Osteoblast (primary cell): ENCODE measurements at places on chromosomes 6 and 20.

DNA sequence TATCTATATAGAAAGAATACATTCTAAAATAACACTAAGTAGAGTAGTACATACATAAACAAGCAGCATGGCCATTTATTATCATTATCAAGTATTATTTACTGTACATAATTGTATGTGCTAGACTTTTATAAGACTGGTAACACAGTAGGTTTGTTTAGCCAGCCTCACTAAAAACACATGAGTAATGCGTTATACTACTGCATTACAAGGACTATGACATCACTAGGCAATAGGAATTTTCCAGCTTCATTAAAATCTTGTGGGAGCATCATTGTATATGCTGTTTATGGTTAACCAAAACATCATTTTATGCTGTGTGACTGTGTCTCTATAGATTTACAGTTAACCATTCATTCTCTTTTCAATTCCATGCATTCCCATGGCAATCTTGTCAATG lies 131.7 kb upstream of the HDGFL1 start:
- H3K4me1 ChIP-seq, result no peaks in the 10 kb centered on the region
- H3K27me3 ChIP-seq, result no peaks in the 10 kb centered on the region
- H3K36me3 ChIP-seq, result no peaks in the 10 kb centered on the region
- DNase-seq, result no peak
- no peak overlapping the region for H3K27ac ChIP-seq

DNA sequence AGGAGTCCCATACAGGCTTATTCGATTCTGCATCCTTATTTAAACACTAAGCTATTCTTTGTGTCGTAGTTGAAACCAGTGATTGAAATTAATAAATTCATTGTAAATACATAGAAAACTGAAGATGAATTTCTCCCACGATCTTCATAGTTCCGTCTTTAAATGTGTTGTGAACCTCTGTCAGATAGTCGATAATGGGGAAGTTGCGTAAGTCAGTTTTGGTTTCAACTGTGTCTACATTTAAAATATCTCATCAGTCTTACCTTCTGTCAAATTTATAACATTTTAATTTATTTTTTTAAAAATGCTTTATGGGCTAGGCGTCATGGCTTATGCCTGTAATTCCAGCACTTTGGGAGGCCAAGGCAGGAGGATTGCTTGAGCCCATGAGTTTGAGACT lies 12.7 kb downstream of the STX11 start:
- no peaks in the 10 kb centered on the region for H3K27me3 ChIP-seq
- H3K4me3 ChIP-seq, result no peak overlapping the region
- peaks cover 12% of the 10 kb centered on the region for H3K4me1 ChIP-seq
- no peaks in the 10 kb centered on the region for H3K36me3 ChIP-seq
- no peak overlapping the region for H3K27ac ChIP-seq
- no peak for DNase-seq

DNA sequence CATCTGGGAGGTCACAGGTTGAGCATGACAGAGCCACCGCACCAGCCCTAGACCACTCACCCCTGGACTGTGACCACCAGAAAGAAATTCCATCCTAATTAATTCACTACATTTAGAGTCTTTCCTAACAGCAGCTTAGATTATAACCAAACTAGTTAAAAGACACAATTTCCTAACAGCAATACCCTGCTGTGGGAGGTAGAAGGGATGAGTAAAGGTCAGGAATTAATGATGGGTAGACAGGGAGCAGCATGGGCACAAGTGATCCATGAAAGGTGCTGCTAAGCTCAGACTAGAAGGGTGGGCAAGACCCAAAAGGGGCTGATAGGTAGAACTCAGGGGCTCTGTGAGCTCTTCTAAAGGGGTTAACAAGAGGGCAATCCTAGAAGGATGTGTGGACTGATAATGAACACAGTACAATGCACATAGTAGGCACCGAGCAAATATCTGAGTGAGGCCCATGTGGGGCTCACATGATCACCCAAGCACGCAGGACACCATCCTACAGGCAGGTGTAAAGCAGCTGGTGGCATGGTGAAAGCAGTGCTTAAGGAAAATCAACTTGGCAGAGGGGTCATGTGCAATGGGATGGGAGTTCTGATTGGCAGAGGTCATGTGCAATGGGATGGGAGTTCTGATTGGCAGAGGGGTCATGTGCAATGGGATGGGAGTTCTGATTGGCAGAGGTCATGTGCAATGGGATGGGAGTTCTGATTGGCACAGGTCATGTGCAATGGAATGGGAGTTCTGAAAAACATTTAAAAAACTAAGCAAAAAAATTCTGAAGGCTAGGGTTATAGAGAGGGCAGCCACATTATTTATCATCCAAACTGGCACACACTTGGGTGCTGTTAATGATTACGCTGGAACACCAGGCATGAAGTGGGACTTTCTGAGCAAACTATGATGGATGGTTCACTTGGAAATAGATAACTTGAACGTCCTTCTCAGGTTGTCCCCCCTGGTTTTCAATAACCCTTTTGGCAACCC lies 188.2 kb upstream of the FOXQ1 start:
- no peaks in the 10 kb centered on the region for H3K36me3 ChIP-seq
- no peaks in the 10 kb centered on the region for H3K4me1 ChIP-seq
- no peak for DNase-seq
- H3K27me3 ChIP-seq, result no peaks in the 10 kb centered on the region

GRCh38 chr20:10490257-10490656 lies 55.2 kb downstream of the SLX4IP start:
- no peaks in the 10 kb centered on the region for H3K27me3 ChIP-seq
- no peak for DNase-seq
- no peak overlapping the region for H3K27ac ChIP-seq
- H3K36me3 ChIP-seq, result no peaks in the 10 kb centered on the region
- H3K4me1 ChIP-seq, result peaks cover 8% of the 10 kb centered on the region

DNA sequence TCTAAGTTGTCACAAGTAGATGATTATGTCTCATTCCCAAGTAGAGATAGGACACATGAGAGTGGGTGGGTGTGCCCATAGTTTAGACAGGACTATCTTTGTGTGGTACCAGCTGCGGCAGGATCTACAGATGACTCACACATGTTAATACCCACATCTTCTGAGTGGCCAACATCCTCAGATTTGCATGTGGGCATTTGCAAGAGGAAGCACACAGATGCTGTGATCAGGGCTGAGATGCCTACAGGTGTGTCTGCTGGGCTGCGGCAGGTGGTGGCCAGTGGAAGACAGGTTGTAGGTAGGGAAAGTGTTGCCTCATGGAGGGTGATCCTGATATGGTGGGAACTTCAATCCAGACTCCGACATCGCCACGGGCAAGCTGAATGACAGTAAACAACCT lies 50.8 kb downstream of the UTRN start:
- no peaks in the 10 kb centered on the region for H3K36me3 ChIP-seq
- H3K27ac ChIP-seq, result no peak overlapping the region
- no peak for DNase-seq
- no peaks in the 10 kb centered on the region for H3K27me3 ChIP-seq
- H3K4me1 ChIP-seq, result peaks cover 13% of the 10 kb centered on the region

GRCh38 chr6:50842446-50842845 lies 23.8 kb downstream of the TFAP2B start:
- DNase-seq, result no peak
- no peak overlapping the region for H3K27ac ChIP-seq

- no peaks in the 10 kb centered on the region for H3K27me3 ChIP-seq
- DNase-seq, result peak; percentile 81
- H3K27ac ChIP-seq, result peak overlapping the region; percentile 78
- peaks cover 16% of the 10 kb centered on the region for H3K4me1 ChIP-seq
- no peaks in the 10 kb centered on the region for H3K36me3 ChIP-seq
- H3K4me3 ChIP-seq, result peak overlapping the region; percentile 97
Observed at GRCh38 chr6:42745083-42745639, 742 bp downstream of the TBCC start.

GRCh38 chr6:125200941-125201340 lies 47.4 kb downstream of the TPD52L1 start:
- no peak overlapping the region for H3K4me3 ChIP-seq
- no peaks in the 10 kb centered on the region for H3K36me3 ChIP-seq
- H3K27me3 ChIP-seq, result no peaks in the 10 kb centered on the region
- H3K4me1 ChIP-seq, result peaks cover 53% of the 10 kb centered on the region

DNA sequence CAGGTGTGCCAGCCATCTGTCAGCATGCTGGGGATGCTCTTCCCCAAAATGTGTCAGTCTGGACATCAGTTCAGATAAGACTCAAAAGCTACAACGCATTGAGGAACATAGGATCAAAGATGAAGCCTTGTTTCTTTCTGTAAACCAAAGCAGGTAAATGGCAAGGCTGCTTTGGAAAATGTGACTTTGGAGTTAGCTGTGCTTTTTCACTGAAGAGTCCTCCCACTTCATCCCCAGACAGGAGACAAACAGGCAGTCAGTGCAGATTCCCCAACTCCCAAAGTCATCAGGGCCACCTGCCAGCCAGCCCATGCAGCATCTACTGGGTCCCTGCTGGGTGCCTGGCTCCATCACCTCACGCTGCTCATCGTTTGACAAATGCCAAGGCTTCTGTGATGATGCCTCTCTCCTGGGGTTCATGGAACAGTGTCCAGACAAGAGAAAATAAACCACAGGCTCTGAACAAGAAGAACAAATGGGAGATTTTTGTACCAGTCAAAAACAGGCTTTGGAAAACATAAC lies 205.0 kb upstream of the BTBD3 start:
- no peak overlapping the region for H3K4me3 ChIP-seq
- H3K27me3 ChIP-seq, result no peaks in the 10 kb centered on the region
- no peak overlapping the region for H3K27ac ChIP-seq

DNA sequence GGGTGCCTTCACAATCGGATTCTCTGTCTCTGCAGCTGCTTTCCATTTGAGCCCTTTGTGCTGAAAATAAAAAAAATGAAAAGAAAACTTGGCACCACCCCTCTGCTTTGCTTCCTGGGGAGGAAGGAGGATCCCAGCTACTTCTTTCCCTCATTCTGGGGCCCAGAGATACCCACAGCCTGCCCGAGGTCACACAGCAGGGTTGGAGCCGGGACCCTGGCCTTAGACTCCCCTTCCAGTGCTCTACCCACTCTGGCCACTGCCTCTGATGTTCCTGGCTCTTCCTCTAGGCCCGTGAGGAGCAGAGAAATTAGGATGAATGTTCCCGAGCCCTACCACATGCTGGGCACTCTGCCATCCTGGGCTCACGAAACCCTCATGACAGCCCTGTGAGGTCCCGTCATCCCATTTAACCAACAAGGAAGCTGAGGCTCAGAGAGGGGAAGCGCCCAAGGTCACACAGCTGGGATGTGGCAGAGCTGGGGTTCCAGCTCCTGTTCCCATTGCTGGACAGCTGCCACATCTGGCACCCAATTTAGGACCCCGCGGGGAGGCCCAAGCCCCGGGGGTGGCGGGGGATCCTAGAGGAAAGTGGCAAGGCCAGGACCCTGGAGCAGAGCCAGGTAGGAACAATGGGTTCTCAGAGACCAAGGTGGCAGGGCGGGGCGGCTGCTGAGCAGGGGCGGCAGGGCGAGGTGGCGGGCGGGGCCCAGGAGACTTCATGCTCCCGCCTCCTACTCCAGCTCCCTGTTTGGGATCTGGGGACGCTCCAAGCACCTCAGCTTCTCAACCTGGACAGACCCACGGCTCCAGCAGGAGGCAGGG lies 76.6 kb downstream of the CEBPB start:
- H3K27me3 ChIP-seq, result no peaks in the 10 kb centered on the region
- peak; percentile 91 for DNase-seq
- H3K27ac ChIP-seq, result peak overlapping the region; percentile 41
- H3K36me3 ChIP-seq, result no peaks in the 10 kb centered on the region
- H3K4me1 ChIP-seq, result peaks cover 7% of the 10 kb centered on the region
- H3K4me3 ChIP-seq, result no peak overlapping the region

GRCh38 chr6:110020888-110021287 lies 42.8 kb downstream of the GPR6 start:
- no peak overlapping the region for H3K4me3 ChIP-seq
- H3K36me3 ChIP-seq, result no peaks in the 10 kb centered on the region
- H3K4me1 ChIP-seq, result no peaks in the 10 kb centered on the region

DNA sequence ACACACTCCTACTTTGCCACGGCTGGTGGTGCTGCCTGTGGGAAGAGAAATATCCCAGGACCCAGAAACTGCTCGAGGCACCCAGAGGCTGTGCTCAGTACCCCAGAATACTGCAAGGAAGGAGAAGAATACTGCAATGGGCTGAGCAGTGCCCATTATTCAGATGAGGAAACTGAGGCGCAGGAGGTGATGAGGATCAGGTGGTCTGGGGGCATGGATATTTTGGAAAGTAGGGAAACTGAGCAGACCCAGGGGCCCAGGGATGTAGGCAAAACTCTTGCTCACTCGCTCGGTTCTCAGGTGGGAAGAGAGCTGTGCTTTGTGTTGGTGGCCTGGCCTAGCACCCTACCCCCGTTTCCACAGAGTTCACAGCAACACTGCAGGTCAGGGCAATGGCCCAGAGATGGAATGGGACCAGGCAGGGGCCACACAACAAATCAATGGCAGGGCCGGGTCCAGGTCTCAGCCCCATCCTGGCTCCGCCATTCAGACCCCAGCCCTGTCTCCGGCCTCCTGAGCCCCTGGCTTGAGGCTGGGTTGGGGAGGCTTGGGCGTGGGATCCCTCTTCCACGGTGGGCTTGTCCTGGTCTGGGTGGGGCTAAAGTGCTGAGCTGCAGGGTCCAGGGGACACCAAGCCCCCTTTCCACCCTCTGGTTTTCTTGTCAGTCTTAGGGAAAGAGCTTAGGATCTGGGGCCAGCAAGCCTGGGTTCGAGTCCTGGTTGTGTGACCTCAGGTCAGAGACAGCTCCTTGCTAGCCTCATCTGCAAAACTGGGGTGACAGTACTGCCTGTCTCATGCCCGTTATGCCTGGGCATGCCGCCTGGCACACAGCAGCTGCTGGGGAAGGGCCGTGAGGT lies 33.9 kb downstream of the SUN5 start:
- H3K4me1 ChIP-seq, result peaks cover 5% of the 10 kb centered on the region
- no peak overlapping the region for H3K27ac ChIP-seq
- H3K36me3 ChIP-seq, result no peaks in the 10 kb centered on the region
- no peak overlapping the region for H3K4me3 ChIP-seq

GRCh38 chr20:9985773-9986172 lies 49.0 kb upstream of the ANKEF1 start:
- no peak overlapping the region for H3K4me3 ChIP-seq
- H3K36me3 ChIP-seq, result no peaks in the 10 kb centered on the region
- no peaks in the 10 kb centered on the region for H3K27me3 ChIP-seq
- H3K4me1 ChIP-seq, result peaks cover 13% of the 10 kb centered on the region

DNA sequence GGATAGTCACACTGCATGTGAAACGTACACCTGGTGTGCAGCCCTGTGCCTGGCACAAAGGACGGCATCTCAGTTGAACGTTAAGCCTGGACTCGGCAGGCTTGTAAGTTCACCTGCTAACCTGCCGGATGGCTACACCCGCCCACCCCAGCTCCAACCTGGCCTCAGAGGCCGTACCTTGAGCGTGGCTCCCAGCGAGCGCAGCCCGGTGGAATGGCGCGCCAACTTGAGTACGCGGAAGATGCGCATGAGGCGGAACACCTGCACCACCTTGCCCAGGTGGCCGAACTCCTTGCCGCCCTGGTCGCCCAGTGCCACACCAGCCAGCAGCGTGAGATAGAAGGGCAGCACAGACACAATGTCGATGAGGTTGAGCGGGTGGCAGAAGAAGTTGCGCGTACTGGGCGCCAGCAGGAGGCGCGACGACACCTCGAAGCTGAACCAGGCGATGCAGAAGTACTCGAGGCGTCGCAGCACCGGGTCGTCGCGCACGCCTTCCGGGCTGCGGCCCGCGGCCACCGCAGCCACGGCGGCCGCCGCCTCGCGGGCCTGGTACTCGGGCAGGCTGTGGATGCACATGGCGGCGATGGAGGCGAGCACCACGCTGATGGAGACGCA lies 3.3 kb downstream of the KCNS1 start:
- peak; percentile 91 for DNase-seq
- H3K27me3 ChIP-seq, result no peaks in the 10 kb centered on the region
- peaks cover 12% of the 10 kb centered on the region for H3K4me1 ChIP-seq
- H3K4me3 ChIP-seq, result no peak overlapping the region
